ENCODE measurements at places on chromosomes 12 and 14.
A peak's percentile ranks its signal among the peaks of the same experiment; 100 is the strongest.

GRCh38 chr12:25960143-25960542, 1.7 kb downstream of the RASSF8 start:
- peak; percentile 44 for DNase-seq

- DNase-seq = no peak
Observed at GRCh38 chr12:107440606-107441005, 245.0 kb upstream of the PWP1 start.

DNA sequence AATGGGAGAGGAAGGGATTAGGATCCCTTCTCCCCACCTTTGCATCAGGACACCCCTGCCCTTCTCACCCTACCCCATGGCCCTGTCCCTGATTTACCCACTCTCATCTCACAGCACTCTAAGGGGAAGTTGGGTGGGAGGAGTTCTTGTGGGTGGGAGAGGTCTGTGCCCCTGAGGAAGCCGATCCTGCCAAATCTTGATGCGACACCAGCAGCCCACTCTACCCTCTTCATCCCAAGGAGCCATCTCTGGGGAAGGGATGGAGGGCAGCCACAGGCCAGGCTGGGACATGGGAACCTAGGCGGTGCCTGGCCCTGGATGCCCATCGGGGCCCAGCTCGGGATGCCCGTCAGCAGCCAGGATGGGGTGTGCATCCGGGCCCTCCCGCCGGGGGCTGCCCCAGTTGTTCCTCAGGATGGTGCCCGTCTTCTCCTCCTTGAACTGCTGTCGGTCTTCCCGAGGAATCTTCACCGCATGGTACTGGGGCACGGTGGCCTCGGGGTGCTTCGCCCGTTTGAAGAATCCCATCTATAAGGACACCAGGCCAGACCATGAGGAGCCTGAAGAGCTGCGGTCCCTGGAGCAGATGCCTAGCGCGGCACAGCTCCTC, 22.8 kb downstream of the ITGA7 start:
- DNase-seq = no peak

GRCh38 chr12:57896434-57897201, 44.7 kb upstream of the ATP23 start:
- peak; percentile 78 for DNase-seq

DNA sequence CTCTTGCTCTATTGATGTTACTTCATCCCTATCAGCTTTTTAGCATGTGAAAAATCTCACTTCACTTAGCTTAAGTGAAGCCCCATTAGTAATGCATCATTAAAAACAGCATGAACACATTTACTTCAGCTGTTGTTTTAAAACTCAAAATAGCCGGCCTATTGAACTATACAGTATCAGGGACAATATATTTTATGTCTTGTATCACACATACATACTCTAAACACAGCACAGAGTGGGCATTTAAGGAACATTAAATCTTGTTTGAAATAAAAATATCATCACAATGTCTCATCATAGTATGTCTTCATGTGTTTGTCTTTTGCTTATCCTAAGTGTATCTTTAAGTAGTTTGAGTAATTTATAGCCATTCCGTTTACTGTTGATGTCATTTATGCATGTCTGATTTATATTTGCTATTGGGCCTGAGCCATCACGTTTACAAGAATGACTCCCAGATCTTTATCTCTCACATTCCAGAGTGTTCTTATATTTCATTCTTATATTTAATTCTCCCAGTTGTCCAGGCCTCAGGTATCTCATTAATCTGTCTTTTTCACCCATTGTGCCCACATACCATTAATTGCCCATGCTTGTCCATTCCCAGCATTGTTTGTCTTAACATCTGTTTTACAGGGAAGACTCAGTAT, 57.5 kb downstream of the ARHGAP5 start:
- no peak for DNase-seq

GRCh38 chr12:90205165-90205564, 496.5 kb upstream of the ATP2B1 start:
- DNase-seq = no peak

DNA sequence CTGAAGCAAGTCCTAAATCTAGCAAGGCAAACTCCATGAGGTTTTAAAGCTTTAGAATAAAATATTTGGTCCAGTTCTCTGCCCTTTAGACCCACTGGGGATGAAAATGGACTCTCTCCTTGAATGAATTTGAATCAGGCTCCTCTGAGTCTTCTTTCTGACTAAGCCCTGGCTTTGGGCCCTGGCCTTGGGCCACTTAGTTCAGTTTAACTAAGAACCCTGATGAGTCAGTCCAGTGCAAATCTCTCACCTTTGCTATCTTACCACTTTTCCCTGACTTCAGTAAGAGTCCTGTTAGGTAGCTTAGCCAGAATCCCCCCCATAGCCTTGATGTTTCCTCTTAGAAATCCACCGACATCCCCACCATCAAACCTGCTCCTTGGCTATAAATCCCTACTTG, 427.5 kb downstream of the SNAPC1 start:
- DNase-seq = no peak

GRCh38 chr14:104579507-104579906, at the start of gene C14orf180:
Gene C14orf180, plus strand, starts transcription at chr14:104579764. Its CDS starts 6,667 bp downstream, at chr14:104586431.
- no peak for DNase-seq

- no peak for DNase-seq
Observed at GRCh38 chr12:81294325-81295190, 216.7 kb downstream of the ACSS3 start.

DNA sequence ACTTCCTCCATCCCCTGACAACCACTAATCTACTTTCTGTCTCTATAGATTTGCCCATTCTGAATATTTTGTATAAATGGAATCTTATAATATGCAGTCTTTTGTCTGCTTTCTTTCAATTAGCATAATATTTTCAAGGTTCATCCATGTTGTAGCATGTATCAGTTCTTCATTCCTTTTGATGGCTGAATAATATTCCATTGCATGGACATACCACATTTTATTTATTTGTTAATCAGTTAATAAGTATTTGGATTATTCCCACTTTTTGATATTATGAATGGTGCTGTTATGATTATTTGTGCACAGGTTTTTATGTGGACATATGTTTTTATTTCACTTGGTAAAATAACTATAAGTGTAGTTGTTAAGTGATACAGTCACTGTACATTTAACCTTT, 155.1 kb upstream of the WSCD2 start:
- DNase-seq = no peak

- DNase-seq = no peak
Observed at GRCh38 chr12:46108721-46109120, 118.3 kb upstream of the SCAF11 start.

DNA sequence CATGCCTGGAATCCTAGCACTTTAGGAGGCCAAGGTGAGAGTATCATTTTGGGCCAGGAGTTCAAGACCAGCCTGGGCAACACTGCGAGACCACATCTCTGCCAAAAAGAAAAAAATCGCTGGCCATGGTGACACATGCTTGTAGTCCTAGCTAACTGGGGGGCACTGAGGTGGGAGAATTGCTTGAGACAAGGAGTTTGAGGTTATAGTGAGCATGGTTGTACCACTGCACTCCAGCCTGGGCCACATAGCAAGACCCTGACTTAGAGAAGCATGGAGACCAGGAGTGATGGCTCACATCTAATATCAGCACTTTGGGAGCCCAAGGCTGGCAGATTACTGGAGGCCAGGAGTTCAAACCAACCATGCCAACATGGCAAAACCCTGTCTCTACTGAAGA, 9.2 kb downstream of the PTGES3 start:
- DNase-seq = no peak

GRCh38 chr14:92103363-92103989, 2.9 kb downstream of the ATXN3 start:
- DNase-seq = no peak

- no peak for DNase-seq
Observed at GRCh38 chr12:80823393-80823792, 106.7 kb downstream of the MYF5 start.

DNA sequence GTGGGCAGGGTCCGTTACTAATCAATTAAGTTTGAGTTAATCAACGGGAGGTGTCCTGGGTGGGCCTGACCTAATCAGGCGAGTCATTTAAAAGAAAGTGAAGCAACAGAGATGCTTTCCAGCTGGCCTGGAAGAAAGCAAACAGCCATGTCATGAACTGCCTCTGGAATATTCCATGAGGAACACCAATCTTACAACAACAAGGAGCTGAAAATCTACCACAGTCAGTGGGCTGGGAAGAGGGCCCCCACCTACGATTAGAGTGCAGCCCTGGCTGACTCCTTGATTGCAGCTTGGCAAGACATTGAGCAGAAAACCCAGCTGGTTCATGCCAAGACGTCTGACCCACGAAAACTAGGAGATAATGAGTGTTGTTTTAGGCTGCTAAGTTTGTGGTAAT, 56.2 kb downstream of the SSPN start:
- DNase-seq = no peak

- no peak for DNase-seq
Observed at GRCh38 chr12:130342842-130343241, 5.2 kb downstream of the PIWIL1 start.

- no peak for DNase-seq
Observed at GRCh38 chr14:85190251-85190650, 339.7 kb upstream of the FLRT2 start.

- no peak for DNase-seq
Observed at GRCh38 chr14:53035336-53036210, 84.7 kb upstream of the FERMT2 start.

GRCh38 chr14:58096731-58097130, 55.3 kb downstream of the ARMH4 start:
- DNase-seq = no peak

DNA sequence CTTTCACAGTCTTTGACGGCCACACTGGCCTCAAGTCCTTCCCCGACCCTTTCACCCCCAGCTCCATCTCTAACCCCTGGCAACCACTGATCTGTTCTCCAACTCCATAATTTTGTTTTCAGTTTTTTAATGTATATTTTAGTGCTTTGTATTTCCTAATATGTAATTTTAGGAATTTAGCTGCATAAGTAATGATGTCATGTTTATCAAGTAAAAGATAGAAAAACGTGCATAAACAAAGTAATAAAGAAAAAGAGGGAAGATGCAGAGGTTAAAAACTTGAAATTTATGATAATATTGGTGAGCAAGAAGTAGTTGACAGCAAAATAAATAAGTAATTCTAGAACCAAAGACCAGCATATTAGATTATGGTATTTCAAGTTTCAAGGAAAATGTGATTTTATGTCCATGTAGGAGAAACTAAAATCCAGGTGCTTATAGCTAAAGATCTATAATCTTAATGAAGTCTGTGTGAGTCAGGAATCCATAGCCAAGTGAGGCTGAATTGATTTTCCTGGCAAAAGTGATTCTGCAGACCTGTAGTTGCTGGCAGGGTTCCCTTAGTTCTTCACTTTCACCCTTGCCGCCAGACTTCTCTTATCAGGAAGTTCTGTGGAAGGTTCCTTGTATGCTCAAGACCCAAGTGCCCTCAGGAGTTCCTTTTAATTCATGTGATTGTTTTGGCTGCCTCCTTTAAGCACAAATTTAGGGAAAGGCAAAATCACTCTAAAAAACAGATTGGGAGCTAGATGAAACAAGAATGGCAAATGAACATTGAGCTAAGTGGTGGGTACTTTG, 24.4 kb downstream of the FBXW8 start:
- DNase-seq = no peak

DNA sequence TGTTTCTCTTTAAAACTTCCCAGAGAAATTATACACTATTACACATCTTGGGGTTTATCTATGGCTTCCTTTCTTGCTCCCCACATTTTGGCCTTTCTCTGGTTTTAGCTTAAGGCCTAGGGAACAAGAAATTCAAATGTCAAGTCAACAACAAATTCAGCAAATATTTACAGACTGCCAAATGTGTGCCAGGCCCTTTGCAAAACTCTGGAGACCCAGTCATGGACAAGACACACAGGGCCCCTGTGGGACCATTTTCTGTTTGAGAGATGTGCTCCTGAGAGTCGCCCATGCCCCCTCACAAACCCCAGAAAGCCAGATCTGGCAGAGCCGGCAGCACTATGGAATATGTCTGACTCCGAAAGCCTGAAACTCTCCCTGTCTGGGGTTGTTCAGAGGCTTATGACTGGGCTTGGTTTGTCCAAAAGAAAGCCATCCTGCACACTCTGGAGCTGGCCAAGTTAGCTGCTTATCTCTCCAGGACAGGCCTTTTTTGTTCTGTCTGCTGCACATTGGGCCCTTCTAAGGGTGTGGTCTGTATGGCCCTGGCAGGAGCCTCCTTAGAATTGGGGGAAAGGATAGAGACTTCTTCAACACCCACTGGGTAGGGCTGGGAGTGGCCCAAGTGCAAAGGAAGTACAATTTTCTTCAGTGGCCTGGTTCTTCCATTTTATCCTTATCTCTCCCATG, 1.1 kb upstream of the KRT3 start:
- no peak for DNase-seq

GRCh38 chr14:90042496-90043252, 19.1 kb upstream of the KCNK13 start:
- DNase-seq = no peak

DNA sequence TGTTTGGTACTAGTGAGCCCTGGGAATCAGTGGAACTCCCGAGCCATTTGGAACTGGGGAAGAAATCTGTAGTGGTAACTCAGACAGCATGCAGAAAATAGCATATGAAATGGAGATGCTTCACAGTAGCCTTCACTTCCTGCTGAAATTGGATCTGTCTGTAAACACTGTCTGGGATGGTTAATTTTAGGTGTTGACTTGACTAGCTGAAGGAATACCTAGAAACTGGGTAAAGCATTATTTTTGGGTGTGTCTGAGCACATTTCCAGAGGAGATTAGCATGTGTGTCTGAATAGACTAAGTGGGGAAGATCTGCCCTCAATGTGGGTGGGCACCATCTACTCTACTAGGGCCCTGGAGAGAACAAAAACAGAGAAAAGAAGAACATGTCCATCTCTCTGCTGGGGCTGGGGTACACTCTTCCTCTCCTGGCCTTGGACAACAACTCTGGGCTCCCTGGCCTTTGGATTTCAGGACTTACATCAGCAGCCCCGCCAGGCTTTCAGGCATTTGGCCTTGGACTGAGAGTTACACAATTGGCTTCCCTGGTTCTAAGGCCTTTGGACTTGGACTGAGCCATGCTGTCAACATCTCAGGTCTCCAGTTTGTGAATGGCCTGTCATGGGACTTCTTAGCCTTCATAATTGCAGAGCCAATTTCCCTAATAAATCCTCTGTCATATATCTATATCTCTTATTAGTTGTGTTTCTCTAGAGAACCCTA, 14.0 kb upstream of the CRADD start:
- DNase-seq = no peak

DNA sequence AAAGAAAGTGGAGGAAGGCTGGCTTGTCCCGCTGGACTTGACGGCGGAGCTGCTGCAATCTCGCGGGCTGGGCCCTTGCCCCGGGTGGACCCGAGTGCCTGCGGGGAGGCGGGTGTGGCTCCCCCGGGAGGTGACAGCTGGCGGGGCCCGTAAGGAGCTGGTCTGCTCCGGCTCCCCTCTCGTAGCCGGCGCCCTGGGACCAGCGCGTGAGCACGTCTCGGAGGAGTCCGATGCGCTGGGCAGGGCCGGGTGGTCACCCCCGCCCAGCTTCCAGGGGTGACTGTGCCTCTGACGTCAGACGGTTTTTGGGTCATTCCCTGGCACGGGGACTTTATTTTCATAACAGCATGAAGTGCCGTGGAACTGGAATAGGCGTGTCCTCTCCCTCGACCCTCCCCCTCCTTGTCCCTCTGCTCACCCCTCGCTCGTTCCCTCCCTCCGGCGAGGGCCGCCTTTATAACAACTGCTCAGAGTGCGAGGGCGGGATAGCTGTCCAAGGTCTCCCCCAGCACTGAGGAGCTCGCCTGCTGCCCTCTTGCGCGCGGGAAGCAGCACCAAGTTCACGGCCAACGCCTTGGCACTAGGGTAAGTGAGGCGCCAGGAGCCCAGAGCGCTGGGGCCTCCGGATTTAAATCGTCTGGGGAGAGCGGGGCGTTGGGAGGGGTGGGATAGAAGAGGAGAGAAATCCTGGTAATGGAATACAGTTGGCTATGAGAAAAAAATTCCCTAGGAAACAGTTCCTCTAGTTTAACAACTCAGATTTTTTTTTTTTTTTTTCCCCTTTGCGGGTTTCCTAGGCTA, at the start of gene GPRC5A:
GPRC5A (plus strand) TSS at position 483 of the 801 bp plus-strand sequence. CDS start 16,688 bp downstream, outside the sequence.
- peak; percentile 41 for DNase-seq
